ENCODE measurements at places on chromosomes 2 and 18.

- DNase-seq = no peak
Observed at GRCh38 chr2:46356991-46357390, 59.8 kb downstream of the EPAS1 start.

GRCh38 chr2:205495819-205496218 lies 186.5 kb upstream of the NRP2 start:
- no peak for DNase-seq

DNA sequence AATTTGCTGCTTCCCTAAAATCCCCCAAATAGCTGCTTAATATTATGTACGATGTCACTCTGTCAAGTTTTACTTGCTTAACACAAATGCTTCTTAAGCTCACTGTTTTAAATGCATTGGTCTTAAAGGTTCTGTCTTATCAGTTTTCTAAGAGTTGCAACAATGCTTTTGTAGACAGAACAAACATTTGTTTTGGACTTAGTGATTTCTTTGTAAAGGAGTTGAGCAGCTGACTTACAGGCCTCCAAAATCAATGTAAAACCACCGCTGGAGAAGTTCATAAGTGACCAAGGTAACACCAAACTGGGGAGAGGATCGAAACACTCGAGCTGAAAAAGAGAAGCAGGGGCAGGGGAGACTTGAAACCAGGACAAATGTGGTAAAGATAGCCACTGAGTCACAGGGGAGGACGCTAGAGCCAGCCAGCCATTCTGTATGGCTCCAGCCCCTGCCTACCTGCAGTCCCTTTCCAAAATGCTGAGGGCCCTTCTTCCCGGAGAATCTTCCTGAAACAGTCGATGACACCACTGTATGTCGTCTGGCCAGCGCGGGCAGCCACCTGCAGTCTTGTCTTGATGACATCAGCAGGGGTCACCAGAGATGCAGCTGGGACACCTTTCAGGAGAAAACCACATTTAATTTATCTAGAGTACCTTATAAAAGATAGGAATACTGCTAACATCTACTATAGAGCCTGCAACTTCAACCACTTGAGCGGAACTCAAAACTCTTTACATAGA lies 100.2 kb downstream of the DYNC1I2 start:
- DNase-seq = no peak

GRCh38 chr2:70551167-70551566 lies 2.5 kb downstream of the TGFA start:
- DNase-seq = no peak

- no peak for DNase-seq
Observed at GRCh38 chr2:79770926-79771325, 258.1 kb downstream of the CTNNA2 start.

DNA sequence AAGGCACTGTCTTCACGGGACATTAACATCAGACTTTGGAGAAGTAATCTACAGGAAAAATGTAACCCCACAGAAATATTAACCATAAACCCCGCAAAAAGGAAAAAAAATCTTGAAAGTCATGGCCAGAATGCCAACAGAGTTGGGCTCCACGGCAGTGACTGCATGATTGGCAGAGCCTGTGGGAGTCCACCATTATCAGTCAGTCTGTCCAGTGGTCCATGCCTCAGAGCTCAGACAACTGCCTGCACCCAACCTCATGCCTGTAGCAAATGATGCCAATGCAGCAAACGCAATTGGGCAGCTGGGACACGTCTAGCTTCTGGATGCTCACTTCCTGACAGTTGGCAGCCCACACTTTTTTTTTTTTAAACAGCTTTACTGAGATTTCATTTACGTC lies 5.1 kb upstream of the PPIG start:
- no peak for DNase-seq

DNA sequence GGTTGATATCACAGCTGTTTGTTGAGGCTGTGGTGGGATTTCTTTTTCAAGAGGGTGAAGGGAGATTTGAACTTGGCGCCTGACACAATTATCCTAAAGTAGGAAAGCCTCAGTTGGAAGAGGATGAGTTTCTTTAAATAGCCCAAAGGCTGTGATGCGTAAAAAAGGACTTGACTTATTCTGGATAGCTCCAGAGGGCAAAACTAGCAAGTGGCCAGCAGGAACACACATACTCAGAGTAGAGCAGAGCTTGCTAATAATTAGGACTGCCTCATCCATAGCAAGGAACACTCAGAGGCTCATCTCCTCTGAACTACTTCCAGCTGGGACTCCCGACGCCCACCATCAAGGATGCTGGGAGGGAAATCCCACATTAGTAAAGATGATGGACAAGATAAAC lies 74.0 kb downstream of the AFF3 start:
- DNase-seq = no peak

GRCh38 chr18:9653390-9653789 lies 39.0 kb upstream of the PPP4R1 start:
- no peak for DNase-seq

- no peak for DNase-seq
Observed at GRCh38 chr18:44065206-44065605, 615.5 kb upstream of the SETBP1 start.

- DNase-seq = no peak
Observed at GRCh38 chr2:105660489-105660888, 84.2 kb upstream of the NCK2 start.

GRCh38 chr2:32719430-32719829 lies 91.6 kb downstream of the TTC27 start:
- no peak for DNase-seq

GRCh38 chr2:109387778-109388469 lies 225.8 kb downstream of the SEPTIN10 start:
- no peak for DNase-seq

GRCh38 chr18:78679031-78679430 lies 300.6 kb upstream of the SALL3 start:
- DNase-seq = no peak

- DNase-seq = no peak
Observed at GRCh38 chr2:118055512-118056164, 32.6 kb upstream of the INSIG2 start.

- DNase-seq = no peak
Observed at GRCh38 chr2:103174711-103175110, 412.9 kb downstream of the TMEM182 start.

DNA sequence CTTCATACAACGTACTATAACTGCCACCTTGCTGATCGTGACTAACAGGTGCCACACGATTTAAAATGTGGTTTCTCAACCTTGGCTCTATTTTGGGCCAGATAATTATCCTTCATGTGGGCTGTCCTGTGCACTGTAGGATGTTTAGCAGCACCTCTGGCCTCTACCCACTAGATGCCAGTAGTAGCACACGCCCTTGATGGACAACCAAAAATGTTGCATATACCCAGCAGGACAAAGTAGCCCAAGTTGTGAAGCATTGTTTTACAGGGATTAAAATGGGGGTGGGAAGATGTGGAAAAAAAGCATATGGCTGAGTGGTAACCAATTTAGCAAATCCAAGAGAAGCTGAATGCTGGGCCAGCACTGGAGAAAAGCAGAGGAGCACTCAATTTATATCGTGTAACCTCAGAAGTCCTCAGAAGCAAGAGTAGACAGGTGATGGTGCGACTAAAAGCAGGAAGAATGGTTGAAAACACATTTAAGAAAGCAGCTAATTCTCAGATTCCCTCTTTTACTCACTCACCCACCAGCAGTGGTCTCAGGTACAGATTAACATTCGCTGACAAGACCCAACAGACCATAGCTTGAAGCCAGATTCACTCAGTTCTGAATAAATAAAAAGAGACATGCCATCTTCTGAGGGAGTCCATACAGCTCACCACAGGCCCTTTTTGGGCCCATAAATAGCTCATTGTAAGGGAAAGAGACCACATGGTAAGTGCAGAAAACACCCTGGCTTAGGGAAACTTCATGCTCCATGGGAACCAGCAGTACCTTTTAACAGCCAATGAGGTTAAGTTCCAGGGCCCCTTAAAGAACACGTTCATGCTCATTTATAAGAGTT lies 50.6 kb downstream of the RAPH1 start:
- DNase-seq = no peak

GRCh38 chr2:190986221-190986953 lies 27.6 kb downstream of the STAT1 start:
- DNase-seq = peak; percentile 25

DNA sequence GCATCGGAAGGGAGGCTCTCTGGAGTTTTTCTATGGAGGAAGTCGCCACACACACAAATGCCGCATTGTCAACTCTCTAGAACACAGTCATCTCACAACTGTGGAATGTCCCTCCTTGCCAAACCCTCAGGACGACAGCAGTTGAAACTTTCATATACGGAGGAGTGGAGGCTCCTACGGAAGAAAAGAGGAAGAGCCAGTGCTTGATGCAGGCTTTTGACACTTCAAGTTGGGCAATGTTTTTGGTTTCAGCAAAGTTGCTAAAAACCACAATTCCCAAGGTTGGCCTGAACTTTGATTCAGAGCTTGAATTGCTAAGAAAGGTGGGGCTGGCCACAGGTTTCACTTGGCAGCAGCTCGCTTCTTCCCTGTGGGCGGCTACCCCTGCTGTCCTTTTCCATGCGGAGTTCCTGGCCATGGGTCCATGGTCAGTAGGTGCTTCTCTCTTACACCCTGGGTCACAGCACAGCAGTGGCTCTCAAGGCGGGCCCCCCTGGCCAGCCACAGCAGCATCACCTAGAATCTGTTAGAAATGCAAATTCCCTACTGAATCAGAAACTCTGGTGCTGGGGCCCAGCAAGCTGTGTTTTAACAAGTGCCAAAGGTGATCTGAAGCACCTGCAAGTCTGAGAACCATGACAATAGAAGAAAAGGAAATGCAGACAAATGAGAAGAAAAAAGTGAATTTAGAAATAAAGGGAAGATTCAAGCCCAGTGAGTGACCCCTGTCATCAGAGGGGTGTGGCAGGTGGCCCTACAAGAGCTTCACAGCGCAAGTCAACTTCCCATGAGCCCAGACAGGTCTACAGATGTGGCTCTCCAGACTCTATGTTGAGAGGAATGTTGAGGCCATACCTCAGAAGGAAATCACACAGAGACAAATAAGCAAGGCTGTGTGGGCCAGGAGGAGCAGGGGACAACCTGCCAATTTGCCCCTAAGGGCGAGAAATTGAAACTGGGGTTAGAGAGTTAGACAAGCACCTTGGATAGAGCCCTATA lies 856.4 kb downstream of the RNF144A start:
- no peak for DNase-seq

DNA sequence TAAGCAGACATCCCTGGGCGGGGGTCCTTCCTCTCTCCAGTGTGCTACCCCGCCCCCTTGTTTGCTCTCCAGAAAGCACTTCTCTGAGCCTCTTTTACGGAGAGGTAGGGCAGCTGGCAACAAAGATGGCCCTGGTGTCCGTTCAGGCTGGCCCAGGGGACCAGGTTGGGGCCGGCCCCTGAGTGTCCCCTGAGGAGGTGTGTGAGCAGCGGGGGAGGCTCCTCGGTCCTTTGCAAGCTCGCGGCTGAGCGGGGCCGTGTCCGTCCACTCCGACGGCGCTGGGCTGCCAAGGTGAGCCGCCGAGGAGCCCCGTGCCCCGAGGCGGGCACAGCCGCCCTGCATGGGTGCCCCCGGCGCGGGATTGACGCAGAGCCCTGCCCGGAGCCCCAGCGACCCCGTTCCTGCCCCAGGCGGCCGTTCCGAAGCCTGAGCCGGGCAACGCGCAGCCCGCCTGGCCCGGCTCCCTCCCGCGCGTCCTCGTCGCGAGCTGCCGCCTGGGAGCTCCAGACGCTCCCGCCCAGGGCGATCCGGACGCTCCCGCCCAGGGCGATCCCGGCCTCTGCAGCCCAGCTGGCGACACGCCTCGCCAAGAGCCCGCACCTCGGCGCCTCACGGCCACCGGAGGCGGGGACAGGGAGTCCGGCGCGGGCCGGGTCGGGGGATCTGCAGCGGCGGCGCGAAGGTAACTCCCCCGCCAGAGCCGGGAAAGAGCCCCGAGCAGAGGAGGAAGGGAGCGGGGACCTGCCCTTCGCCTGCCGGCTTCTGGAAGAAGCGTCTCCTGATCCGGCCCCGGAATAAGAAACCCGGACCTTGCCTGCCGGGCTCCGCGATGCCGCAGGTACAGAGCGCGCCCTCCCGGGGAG lies at the start of gene PROKR1:
TSS of gene PROKR1 (plus strand) at position 569 of the 863 bp plus-strand sequence. CDS start 2,243 bp downstream, outside the sequence.
- DNase-seq = peak; percentile 62

- no peak for DNase-seq
Observed at GRCh38 chr2:208086029-208086428, 38.3 kb downstream of the CRYGD start.

GRCh38 chr18:8932866-8933265 lies 169.6 kb upstream of the NDUFV2 start:
- DNase-seq = no peak

DNA sequence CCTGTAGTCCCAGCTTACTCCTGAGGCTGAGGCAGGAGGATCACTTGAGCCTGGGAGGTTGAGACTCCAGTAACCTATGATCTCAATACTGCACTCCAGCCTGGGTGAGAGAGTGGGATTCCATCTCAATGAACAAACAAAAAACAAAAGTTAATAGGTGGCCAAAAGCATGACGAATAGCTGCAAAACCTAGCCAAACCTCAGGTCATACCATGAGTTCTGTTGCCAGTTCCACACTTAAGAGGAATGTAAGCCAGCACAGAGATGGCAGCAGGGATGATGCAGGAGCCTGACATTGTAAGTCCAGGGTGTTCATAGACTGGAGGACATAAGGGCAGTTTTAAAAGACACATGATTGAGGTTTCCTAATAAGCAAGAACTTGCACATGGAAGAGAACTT lies 55.3 kb upstream of the RMDN2 start:
- DNase-seq = no peak

GRCh38 chr2:18500333-18500732 lies 60.1 kb downstream of the RDH14 start:
- DNase-seq = no peak

- peak; percentile 45 for DNase-seq
Observed at GRCh38 chr18:10121786-10122515, 208.1 kb downstream of the VAPA start.

All from HEK293T (cell line).